ENCODE measurements at places on chromosomes 1 and 21.

- DNase-seq = no peak
These were observed 41.5 kb upstream of the SGIP1 start for GRCh38 chr1:66492424-66492823.

GRCh38 chr1:2641381-2642130 is 8.7 kb upstream of the MMEL1 start:
- no peak for DNase-seq

DNA sequence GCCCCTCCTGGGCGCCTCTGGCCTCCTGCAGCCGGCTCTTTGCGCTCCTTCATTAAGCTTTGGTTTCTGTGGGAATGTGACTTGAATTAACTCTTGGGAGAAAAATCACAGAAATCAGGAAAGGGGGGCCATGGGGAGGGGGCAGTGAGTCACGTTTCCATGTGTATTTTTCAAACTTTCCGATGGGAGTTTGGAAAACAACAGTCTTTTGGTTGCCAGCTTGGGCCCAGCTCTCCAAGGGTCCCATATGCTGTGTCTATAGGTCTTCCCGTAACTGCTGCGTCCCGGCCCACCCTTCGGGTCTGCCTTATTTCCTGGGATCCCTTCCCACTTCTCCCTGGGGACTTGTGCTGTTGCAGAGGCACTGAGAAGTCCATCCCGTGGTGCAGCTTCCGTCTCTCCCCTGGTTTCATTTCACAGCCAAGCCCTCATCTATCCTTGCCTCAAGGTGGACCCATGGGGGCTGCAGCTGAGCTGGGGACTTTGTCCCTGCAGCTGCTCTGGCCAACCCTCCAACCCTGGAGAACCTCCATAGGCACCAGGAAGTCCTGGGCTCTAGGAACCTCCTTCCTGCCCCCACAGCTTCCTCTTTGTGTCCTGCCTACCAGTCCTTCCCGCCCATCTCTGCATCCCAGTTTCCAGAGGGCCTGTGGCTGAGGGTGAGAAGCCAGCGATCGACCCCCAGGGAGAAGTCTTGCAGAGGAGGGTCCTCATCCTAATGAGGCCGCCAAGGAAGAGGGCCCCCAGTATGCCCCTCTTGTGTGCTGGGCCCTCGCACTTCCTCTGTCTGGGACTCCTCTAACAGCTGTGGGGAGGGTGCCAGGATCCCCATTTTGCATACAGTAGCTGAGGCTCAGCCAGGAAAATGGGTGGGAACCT is 11.6 kb upstream of the LMNA start:
- DNase-seq = no peak

GRCh38 chr1:88984569-88984968 is 7.9 kb downstream of the KYAT3 start:
- DNase-seq = no peak

- no peak for DNase-seq
These were observed 406.6 kb upstream of the CAMK1G start for GRCh38 chr1:209176866-209177430.
